Fibroblast of skin of left quadriceps (primary cell): ENCODE measurements at places on chromosomes 16 and 17.

DNA sequence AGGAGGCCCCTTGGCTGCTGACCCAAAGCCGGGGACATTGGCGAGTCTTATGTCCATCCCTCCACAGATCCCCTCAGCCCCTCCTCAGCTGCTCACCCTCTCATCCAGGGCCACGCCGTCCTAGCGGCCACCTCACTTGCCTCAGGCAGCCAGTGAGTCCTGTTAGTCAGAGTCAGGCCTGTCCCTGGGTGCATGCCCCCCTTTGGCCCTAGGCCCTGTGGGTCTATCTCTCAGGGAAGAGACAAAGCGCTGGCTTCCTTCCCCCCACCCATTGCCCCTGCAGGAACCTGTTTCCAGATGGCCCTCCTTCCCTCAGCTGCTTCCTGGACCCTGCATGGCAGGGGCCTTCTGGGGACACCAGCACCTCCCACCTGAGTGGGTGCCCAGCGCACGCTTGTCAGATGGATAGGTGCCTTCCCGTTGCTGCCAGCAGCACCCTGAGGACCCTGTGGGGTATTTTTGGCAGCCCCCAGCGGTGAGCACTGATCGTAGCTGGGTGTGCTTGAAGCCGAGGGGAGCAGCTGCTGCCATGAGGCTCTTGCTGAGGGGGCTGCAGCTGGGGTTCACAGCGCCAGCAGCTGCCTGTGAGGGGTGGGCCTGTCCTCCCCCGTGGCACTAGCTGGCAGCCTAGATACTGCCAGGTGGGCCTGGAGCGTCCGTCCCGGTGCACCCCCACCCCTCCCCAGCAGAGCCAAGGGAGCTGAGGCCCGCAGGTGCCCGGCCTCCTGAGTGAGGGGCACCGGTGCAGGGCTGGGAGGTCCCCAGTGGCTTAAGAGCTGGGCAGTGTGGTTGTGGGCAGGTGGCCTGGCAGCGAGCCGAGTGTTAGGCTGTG is 8.4 kb downstream of the DBNDD1 start:
- no peak for DNase-seq

GRCh38 chr17:7915179-7915610 is 894 bp downstream of the RNF227 start:
- no peak for DNase-seq

- no peak for DNase-seq
Measured at GRCh38 chr17:59333836-59334235, 2.4 kb downstream of the YPEL2 start.

DNA sequence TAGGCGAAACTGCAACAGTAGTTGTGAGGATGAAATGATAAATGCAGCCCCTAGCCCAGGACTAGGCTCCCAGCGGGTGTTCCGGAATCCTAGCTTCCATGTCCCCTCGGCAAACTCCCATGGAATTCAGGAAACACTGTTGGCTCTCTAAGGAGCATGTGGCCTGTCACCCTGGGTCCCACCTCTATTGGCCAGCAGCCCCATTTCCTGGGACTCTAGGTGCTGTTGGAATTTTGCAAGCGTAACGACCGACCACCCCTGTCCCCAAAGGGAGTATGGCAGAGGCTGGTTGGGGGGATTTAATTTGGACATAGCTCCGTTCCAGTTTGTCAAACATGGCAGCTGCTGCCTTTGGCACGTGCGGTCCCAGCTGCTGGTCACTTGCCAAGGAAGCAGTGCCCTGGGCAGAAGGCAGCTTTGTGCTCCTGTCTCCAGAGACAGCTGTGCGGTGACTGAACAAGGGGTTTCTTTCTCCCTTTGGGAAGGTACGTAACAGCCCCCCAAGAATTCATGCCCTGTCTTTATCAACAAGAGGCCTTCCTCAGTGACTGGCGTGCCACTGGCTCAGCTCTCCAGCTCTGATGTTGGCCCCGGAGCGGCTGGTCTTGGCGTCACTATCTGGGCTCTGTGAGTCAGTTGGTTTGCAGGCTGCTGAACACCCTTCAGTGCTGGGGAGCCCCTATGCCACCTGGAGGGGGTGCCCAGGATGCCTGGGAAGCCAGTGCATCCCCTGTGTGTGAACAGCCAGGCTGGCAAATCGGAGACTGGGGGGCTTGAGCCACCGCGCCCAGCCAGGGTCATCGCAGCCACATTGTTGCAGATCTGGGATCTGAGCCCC is 235.2 kb upstream of the TNRC6C start:
- DNase-seq, result no peak

DNA sequence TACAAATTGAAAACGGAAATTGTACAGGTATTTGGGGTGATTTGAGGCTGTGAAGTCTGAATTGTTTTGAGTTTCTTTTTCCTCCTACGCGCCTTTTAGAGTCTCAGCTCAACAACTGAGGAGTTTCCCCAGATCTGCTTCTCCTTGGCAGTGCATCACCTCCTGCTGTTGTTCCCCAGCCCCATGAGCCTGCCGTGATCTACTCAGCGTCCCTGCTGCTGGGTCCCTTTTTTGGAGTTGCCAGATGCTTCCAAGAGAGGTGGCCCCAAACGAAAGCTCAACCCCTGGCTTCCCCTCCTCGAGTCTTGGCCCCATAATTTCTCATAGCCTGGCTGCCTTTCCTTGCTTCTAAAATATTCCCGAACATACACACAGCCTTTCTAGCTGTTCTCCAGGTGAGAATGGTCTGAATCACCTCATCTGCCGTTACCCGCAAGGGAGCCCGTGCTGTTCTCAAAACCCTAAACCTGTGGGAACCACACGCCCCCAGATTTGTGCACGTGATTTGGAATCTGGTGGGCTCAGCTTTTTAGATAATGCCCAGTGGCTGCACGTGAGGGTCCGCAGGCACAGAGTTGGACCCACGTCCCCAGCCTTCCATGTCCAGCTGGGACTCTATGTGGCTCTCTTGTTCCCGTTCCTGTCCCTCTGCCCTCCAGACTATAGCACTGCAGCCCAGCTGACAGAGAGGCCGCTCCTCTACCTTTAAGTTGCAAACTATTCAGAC is 179.1 kb upstream of the CHMP6 start:
- no peak for DNase-seq
